T-helper 9 cell (primary cell): ENCODE measurements at places on chromosomes 2 and 18.

DNA sequence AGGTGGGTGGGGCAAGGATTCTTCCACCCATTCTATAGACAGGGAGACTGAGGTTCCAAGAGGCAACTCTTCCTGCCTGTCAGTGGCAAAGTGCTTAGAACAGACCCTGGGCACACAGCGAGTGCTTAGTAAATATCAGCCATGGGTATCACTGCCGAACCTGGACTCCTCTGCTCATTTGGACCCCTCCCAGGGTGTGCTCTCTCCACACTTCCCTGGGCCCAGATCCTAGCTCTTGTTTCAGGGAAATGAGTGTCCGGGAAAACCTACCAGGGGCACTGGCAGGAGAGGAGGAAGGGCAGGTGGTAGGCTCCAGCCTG lies 136.3 kb downstream of the CYP26B1 start:
- DNase-seq, result no peak

DNA sequence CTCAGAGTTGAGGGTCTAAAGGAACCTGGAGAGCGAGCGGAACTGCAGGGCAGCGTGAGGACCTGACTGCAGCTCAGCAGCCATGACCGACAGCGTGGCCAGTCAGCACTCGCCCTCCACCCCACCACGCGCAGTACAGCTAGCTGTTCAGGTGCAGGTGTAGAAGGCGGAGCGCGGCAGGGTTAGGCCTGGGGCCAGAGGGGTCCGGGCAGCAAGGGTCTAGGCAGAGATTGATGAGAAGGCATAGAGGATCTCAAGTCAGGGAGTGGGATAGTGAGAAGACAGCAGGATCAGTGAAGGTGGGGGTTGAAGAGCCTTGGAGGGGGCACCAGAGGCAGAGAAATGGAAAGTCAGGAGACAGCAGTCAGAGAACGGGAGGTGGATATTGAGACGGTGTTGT lies 71.0 kb downstream of the STEAP3 start:
- no peak for DNase-seq

DNA sequence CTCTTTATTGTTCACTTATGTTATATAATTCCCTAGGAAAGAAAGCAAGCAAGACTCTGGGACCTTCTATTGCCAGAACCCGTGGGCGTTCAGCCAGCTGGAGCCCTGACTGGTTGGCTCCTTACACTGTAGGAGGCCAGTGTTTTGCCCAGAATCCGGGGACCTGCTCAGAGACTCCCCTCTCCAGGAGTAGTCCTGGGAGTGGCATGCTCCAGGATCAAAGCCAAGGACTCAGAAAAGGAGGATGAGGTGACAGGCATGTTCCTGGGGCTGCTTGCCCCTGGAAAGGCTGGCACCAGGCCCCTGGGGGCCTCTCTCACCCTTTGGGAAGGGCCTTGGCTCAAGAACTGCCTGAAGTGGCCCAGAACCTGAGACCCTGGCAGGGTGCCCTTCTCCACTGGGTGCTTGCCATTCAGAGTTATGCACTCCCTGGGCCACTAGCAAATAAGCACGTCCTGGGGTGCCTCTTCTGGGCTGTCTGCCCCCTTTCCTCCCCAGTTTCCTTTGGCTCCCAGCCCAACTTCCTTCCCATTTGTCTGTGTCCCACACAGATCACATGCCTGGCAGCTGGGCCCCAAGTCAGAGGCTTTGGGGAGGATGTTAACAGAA lies 19.6 kb upstream of the KIF3C start:
- DNase-seq, result no peak

DNA sequence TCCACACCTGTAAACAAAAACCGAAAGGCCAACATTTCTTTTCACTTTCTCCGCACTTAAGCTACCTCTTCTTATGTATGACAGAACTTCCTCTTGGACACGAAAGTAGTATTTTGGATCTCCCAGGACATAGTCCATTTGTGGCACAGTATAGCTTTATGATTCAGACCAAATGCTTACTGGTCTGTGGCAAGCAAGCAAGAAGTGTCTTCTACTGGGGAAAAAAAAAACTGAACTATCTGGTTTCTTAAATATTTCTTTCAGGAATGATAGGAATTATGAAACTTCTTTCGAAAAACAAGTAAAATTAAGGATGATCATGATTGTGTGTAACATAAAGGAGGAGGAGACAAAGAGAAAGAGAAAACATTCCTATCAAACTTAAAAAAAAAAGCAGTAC lies 33.6 kb downstream of the SRBD1 start:
- no peak for DNase-seq
